ENCODE measurements at places on chromosomes 5 and 9.

GRCh38 chr5:139676951-139677735, 29.0 kb downstream of the CXXC5 start:
- no peak for DNase-seq

- DNase-seq: no peak
Observed at GRCh38 chr9:93287593-93287992, 103.7 kb downstream of the WNK2 start.

DNA sequence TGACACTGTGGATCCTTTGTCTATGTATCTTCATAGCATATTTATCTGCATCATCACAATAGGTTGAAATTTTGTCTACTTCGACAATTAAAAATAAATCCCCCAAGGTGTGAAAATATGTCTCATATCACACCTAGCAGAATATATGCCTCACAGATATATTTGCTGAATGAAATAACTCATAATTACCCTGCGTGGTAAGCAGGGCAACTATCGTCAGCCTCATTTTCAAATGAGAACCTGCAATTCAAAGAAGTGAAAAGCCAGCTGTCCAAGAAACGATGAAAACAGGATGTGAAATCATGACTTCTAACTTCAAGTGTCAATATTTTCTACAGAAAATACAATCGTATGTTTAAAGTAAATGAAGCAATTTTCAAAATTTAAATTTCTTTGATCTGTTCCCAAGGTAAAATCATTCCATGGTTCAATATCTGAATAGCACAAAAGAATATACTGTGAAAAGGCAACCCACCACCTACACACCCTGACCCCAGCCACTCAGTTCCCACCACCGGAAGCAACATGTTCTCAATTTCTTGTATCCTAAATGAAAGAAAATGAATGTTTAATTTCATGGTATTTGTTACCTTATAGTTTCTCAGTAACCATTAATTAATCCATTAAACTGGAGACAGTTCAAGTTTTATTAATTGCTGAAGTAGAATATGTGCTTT, 57.1 kb downstream of the TBCA start:
- DNase-seq: no peak

GRCh38 chr9:116484492-116485061, 202.5 kb upstream of the TRIM32 start:
- no peak for DNase-seq

DNA sequence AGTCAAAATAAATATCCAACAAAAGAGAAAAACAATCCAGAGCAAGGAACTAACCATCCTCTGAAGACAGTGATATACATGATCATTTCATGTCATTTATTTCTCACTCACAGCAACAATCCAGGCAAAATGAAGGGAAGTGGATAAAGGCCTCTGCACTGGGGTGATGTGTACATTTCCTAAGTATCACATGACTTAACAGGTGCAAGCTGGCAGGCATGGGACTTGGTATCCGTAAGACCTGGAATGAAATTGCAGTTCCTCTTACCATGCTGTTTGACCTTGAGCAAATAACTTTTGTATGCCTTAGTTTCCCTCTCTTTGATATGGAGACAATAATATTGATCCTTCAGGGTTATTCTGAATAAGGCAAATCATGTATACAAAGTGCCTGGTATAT, 77.6 kb downstream of the PRLR start:
- no peak for DNase-seq

- no peak for DNase-seq
Observed at GRCh38 chr9:132690696-132691095, 20.4 kb downstream of the GTF3C4 start.

DNA sequence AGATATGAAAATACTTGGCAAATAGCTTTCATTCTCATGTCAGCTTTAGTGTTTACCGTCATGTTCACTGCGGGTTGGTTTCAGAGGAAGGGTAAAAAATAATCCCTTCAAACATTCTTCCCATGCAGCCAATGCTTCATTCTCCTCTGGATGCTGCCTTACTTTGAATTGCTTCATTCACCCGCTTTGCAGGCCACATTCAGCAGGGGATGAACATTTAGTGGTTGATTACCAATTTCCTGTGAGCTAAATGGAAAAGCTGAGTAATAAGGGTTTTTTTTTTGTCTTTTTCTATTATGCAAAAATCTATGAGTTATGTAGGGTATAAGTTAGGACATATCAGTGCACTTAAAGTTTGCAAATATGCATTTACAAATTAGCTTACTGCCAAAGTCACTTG, 96.3 kb upstream of the MEF2C start:
- DNase-seq: no peak
